ENCODE measurements at places on chromosomes 6 and 20.

DNA sequence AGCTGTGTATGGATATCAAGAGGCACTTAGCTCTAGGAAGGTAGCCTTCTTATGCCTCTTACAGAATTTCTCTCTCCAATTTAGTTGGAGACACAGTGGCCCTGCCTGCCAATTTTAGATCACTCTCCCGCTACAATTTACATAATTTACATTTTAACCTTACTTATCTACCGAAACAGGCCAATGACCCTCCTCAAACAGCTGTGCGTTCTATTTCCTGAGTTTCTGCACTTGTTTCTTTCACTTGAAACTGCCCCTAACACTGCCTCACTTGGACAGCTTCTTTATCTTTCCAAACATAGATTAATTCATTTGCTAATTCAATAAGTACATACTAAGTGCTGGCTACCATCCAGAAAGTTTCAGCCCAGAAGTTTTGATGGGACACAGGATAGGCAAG, 52.9 kb upstream of the HDDC2 start:
- no peak for DNase-seq

- peak; percentile 54 for DNase-seq
Observed at GRCh38 chr6:134035823-134036296, 16.6 kb downstream of the SLC2A12 start.

- no peak for DNase-seq
Observed at GRCh38 chr6:108665495-108666196, 104.9 kb downstream of the FOXO3 start.

DNA sequence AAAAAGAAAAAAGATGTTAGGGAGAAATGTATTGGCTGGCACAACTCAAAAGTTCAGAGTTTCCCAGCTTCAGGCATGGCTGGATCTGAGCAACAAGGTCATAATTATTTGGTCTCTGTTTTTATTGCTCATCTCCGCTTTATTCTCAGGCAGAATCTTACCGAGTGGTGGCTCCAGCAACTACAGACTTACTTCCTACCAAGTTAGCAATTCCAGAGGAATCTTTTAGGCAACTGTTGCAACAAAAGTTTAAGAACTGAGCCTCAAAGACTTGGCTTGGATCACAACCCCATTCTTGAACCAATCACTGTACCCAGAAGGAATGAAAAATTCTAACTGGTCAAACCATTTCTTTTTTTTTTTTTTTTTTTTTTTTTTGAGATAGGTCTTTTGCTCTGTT, 35.5 kb upstream of the NCOA3 start:
- DNase-seq: no peak

- no peak for DNase-seq
Observed at GRCh38 chr6:34247481-34248197, 1.2 kb downstream of the SMIM29 start.

DNA sequence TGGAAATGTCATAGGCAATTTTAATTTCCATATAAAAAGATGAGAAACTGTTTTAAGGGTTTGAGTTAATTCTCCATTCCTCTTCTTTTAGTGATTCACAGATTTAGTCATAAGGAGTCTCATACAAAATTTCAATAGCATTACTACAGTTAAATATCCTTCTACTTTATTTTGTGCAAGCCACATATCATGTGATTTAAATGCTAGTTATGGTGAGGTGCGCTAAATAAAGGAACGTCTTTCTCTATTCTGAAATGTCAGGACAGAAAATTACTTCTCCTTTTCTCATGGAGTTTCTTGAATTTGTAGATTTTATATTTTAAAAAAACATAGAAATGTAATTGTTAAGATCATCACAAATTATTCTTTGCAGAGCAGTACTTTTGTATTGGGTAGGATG, 50.0 kb upstream of the SUPT3H start:
- DNase-seq: no peak

GRCh38 chr20:19304886-19305415, 92.5 kb downstream of the SLC24A3 start:
- peak; percentile 11 for DNase-seq

- no peak for DNase-seq
Observed at GRCh38 chr20:50256577-50256976, 65.9 kb downstream of the CEBPB start.

DNA sequence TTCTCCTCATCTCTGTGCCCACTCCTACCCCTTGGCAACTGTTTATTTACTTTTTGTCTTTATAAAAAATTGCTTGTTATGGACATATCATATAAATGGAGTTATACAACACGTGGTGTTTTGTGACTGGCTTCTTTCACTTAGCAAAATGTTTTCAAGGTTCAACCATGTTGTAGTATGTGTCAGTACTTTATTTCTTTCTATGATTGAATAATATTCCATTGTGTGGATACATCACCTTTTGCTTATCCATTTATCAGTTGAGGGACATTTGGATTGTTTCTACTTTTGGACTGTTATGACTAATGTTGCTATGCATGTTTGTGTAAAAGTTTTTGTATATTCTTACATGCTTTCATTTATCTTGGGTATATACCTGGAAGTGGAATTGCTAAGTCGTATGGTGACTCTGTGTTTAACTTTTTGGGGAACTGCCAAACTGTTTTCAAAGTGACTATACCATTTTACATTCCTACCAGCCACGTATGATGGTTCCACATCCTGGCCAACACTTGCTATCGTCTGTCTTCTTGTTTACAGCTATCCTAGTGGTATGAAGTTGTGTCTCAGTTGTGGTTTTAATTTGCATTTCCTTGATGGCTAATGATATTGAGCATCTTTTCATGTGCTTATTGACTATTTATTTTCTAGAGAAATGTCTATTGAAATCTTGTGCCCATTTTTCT, 84.4 kb downstream of the SLX4IP start:
- no peak for DNase-seq

GRCh38 chr20:61883857-61884393, 181.8 kb downstream of the TAF4 start:
- DNase-seq: no peak

GRCh38 chr6:16244869-16245451, 6.6 kb downstream of the GMPR start:
- peak; percentile 63 for DNase-seq

GRCh38 chr6:143539106-143539505, 27.6 kb upstream of the FUCA2 start:
- no peak for DNase-seq

- peak; percentile 36 for DNase-seq
Observed at GRCh38 chr6:150684714-150685459, 85.2 kb downstream of the PLEKHG1 start.

- peak; percentile 21 for DNase-seq
Observed at GRCh38 chr6:159754959-159755914, 6.6 kb upstream of the ACAT2 start.

DNA sequence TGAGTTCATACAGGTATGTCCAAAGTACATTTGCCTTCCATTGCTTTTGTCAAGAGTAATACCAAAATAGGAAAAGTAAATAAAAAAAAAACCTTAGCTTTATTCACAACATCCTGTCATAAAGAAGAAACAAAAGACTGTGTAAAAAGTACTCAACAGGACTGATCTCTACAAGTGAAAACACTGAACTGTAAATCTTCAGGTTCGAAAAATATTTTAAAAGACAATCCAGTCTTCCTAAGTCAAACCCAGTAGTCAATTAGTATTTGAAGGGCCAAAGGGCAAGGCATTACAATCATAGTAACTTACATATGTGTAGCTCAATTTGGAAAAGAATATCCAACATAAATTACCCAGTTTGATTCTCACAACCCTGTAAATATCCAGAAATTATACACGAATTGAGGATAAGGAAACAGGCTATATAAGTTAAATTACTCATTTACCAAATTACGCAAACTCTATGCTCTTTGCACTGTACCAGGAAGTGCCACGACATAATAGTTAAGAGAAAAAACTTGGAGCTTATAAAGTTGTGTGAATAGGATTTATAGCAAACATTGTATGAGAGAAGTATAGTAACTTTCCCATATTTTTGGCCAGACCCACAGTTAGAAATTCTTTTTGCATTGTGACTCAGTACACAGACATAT, 21.2 kb downstream of the PTPRK start:
- no peak for DNase-seq

GRCh38 chr20:3000852-3001523, 42.4 kb upstream of the GNRH2 start:
- DNase-seq: peak; percentile 80

DNA sequence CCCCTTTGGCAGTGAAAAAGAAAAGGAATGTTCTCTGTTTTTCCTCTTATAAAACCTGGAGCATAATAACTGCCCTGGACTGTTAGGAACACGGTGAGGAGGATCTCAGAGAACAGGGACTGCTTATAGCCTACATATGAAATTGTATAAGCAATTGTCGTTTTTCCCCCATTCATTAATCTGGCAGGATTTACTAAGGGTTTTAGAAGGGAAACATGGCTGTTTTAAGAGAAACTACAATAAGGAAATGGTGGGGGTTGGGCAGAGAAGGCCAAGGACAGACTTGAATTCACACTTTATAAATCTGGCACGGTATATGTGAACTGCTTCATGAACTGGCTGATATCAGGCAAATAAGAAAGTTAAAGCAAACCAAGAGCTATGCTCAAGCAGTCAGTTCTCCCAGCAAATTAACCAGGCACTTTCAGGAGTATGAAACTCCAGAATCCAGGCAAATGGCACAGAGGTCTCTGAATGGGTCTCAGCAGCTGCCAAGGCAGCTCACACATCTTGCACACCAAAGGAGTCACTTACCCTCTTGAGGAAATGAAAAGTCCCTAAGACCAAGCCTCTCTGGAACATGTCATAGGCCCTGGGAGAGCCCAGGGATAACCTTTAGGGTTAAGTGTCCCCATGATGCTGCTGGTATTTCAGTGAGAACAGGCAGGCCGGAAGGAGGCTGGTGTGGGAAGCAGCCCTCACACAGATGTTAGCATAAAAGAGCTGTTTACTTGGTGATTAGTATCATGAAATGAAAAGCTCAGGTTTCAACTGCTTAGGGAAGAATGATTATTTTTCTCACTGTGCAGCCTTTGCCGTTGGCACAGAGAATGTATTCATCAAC, 260.5 kb upstream of the MARCKS start:
- DNase-seq: peak; percentile 61
